ENCODE measurements at places on chromosomes 2 and 18.

GRCh38 chr2:167637741-167638140, 609.7 kb downstream of the STK39 start:
- DNase-seq = no peak

DNA sequence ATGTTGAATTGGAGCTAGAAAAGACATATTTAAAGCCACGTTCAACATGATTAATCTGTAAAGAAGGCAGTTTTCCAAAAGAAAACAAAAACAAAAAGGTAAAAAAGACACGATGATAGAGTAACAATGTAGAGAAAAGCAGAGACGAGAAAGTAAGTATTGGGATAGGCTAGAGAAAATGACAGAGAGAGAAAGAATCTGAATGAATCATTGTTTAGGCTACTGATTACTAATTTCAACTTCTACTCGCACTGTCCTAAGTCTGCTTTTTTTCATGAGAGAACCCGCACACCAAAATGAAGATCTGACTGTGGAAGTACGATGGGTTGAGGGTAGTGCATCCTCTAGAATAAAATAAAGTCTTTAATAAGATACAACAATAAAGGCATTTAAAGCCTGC, 1599.2 kb upstream of the TMEFF2 start:
- DNase-seq = no peak

DNA sequence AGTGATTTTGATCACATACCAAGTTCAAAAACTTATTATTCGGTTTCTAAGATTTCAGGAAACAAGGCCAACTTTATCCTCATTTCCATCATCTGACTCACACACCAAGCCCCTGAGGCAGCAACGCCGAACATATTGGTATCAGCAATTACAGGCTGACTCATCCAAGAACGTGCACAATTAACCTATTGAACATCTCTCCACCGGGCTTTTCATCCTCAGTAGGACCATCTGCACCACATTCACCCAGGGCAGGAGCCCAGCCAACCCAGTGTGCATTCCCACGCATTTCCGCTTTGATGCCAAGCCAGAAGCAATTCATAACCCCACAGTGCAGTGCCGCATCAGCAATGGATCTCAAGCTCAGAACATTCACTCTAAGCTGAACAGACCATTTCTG, 52.9 kb downstream of the SCG2 start:
- peak; percentile 98 for DNase-seq

DNA sequence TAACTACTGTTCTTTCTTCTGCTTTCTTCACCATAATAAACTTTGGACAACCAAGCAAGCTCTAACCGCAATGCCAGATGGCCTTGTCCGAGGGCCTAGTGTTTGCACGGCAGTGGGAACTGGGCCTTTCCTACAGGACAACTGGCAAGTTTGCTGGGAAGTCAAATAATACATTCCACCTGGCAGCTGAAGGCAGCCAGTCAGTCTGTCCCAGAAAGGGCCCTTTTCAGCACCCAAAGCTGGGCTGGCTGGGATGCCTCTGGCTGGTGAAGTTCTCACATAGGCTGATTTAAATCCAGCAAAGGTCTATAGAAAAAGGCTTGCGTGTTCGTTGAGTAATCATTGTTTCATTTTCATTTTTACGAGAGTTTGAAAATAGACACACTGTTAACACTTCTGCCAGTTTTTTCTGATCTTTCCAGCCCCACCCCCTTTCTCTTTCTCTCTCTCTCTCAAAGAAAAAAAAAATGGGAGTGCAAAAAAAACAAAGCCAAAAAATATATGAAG, 110.0 kb upstream of the EPAS1 start:
- DNase-seq = peak; percentile 31

DNA sequence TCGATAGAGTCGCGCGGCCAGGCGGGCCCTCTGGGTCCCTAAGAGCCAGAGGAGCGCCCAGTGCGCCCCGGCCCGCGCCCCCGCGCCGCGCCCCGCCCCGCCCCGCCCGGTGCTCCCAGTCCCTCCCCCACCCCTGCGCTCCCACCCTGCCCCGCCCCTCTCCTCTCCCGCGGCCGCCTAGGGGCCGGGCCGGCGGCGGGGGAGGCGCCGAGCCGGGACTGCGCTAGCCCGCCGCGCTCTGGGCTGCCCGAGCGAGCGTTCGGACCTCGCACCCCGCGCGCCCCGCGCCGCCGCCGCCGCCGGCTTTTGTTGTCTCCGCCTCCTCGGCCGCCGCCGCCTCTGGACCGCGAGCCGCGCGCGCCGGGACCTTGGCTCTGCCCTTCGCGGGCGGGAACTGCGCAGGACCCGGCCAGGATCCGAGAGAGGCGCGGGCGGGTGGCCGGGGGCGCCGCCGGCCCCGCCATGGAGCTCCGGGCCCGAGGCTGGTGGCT, at the start of gene GPC1:
Gene GPC1, plus strand, starts transcription at position 207 of the 491 bp plus-strand sequence. Its CDS starts 256 bp downstream, at position 463.
- DNase-seq = peak; percentile 56
